ENCODE measurements at places on chromosomes 1 and 21.

- no peak for DNase-seq
Observed at GRCh38 chr1:13749543-13750341, 49.8 kb downstream of the PRDM2 start.

DNA sequence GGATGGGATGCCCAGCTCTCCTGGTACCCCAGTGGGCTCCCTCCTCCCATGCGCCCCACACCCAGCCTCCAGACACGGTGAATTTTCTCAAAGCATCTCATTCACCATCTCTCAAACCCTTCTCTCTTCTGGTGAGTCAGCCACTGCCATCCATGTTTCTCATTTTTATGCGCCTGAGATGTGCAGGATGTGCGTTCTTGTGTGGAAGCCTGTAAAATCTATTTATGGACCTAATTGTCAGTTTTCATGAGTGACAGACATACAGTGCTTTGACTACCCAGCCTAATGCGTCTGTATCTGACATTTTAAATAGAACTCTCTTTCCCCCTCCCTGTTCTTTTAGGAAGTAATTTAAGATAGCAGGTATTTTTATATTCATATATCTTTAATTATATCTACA lies 158.8 kb downstream of the DAB1 start:
- no peak for DNase-seq

GRCh38 chr1:52938183-52938451 lies 11.0 kb downstream of the SCP2 start:
- no peak for DNase-seq

DNA sequence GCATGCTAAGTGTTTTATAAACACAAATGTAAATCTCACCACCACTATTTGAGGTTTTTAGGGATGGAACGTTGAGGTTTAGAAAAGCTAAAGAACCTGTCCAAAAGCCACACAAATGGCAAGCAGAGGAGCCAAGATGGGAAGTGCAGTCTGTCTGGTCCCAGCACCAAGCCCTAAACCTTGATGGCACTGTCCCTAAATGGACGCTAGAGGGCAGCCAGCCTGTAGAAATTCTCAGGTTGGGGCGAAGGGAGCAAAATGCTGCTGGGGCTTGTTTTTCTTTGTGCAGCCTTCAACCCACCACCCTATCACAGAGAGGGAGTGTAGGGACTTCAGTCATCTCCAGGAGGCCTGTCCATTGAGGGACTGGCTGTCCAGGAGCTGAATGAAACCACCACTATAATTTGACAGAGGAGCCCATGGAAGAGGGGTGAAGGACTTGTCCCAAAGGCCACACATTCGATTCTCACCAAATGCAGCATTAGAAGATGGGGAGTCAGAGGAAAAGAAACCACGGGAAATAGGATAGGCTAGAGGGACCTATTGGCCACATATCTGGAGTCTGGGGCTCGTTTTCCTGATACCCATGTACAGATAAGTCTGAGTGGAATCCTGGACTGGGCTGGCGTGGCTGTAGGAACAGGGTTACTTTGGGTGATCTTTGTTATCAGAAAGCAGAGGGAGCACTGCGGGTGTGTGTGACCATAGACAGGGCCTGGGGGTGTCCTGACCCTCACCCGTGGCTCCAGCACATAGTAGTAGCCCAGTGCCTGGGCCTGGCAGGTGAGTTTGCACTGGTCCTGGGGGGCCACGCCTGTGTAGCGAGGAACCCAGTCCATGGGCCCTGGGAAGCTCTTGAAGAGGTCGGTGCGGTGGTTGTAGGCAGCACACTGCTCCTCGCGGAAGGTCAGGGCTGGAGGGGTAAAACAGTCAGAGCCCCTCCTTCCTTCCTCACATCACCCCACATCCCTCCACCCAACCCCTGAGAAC lies 6.1 kb downstream of the ADAMTS4 start:
- DNase-seq: no peak

GRCh38 chr1:230760360-230760827 lies 13.2 kb downstream of the CAPN9 start:
- DNase-seq: no peak

DNA sequence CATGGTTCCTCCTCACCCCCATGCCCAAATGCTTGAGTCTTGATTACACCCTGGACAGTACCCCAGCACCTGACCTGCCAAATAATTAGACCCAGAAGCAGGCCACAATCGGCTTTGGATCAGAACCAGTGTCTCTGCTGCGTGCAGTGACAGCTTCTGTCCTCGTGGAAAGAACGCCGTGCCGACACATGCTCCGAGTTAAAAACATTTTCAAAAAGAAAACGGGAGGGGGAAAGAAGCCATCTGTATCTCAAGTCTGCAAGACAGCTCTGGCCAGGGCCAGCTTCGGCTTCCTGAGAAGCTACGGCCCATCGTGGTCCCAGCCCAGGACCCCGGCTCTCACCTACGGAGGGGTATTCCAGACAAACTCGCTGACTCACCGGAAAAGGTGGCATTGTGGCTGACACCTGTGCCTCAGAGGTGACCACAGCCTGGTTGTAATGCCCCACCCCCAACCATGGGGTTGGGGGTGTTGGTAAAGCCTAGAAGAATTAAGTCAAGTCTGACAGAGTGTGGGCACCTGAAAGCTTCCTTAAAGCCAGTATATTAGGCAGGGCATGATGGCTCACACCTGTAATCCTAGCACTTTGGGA lies 25.8 kb downstream of the SSBP3 start:
- no peak for DNase-seq

- DNase-seq: no peak
Observed at GRCh38 chr1:231913493-231913892, 286.9 kb downstream of the DISC1 start.

DNA sequence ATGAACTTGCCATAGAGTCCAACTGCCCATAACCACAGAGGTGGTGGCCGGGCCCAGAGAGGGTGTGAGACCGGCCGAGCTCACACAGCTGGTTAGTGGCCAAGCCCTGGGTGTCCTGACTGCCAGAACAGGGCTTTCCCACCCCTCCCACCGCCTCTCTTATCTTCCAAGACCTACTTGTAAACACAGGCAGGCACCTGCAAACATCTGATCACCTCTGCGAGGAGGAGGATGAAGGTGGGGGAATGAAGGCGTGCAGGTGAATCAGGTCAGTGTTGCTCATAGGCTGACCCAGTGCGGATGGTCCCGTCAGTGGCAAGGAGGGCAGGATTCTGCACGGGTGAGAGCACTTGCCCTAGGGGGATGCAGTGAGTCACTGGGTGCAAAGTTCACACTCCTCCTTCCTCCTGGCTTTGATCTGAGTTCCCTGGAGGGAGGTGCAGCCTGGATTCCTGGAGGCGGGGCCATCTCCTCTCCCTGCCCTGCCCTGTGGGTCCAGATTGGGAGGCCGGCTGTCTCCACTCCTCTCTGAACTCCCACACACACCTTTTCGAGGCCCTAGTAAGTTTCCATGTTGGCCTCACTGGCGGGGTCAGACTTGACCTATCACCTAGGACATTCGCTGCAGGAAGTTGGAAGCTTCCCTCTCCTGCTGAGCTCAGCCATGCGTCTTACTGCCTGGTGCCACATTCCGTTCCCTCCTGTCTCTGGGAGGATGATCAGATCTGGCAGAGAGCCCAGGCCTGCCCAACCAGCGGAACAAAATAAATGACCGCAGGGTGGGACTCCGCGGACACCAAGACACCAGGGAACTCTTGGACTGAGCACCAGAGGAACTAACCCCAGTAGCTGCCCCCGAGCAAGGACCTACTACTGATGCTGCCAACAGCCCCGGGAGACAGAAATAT lies 7.3 kb downstream of the UQCRHL start:
- DNase-seq: no peak

GRCh38 chr1:171061425-171062143 lies 29.1 kb upstream of the FMO3 start:
- DNase-seq: no peak

DNA sequence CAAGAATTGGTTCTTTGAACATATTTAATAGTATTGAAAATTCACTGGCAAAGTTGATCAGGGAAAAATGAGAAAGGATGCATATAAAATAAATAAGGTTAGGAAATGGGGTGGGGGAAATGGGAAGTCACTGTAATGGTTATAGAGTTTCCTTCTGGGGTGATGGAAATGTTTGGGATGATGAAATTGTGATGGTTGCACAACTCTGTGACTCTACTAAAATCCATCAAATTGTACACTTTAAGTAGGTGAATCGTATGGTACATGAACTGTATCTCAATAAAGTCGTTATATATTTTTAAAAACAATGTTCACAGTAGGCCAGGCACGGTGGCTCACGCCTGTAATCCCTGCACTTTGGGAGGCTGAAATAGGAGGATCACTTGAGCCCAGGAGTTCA lies 56.4 kb upstream of the ZYG11A start:
- DNase-seq: no peak

DNA sequence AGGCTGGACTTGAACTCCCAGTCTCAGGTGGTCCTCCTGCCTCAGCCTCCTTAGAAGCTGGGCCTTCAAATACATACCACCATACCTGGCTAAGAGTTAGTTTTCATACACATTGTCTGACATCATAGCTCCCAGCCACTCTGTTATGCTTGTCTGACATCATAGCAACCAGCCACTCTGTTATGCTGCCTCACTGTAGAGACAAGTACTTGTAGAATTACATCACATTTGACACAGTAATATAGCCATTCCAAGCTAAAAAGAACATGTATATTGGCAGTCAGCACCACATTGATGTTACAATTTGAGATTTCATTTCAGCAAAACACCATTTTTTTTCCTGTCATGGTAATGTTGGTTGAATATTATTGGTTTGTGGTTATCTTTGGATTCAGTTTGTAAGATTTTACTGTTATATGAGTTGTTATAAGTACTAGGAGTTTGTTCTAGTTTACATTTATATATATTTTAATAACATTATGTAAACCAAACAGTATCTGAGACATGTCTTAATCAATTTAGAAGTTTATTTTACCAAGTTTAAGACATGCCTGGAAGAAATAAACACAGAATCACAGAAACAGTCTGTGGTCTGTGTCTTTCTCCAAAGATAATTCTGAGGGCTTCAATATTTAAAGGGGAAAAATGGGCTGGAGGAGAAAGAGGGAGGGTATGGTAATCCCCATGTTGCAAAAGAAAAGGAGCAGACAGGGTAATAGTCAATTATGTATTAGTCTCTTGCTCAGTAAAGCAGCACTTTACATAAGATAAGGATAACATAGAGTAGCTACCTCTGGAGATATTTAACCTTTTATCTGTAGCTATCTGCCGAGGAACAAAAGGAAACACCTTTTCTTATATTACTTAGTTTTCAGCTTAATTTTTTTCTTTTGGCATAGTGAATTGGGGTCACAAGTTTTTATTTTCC lies 43.0 kb downstream of the XPR1 start:
- no peak for DNase-seq

DNA sequence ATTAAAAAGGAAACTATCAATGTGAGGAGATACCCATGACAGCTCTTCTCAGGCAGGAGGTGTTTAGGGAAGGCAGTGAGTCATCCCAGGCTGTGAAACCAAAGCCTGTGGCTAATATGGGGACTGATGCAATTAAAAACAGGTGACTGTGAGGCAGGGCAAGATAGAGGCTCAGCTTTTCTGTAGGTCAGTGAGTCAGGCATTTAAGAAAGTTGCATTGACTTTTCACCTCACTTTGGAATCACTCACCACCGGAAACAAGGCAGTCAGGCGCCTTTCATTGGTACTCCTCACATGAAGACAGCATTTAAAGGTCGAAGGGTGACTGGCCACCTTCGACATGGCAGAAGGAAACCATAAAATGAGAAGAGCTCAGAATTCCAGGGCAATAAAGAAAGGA lies 54.5 kb downstream of the PAPPA2 start:
- DNase-seq: no peak

DNA sequence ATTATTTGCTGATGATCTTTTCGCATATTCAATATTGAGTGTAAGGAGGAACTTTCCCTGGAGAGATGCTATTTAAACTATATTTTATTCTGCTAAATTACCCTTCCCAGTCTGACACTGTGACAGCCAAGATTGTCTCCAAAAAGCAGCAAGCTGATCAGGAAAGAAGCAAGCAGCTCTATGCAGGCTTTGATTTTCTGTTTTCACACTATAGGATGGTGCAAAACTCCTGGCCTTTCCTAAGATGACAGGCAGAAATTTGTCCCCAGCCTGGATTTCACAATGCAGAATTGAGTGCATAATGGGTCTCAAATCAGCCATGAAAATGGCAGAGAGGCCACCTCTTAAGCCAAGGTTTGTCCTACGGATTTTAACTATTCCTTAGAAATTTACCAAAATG lies 1.1 kb downstream of the SGIP1 start:
- no peak for DNase-seq

GRCh38 chr1:90621986-90622385 lies 95.1 kb downstream of the BARHL2 start:
- no peak for DNase-seq

- DNase-seq: no peak
Observed at GRCh38 chr1:235874261-235874660, 7.6 kb upstream of the LYST start.

- no peak for DNase-seq
Observed at GRCh38 chr1:230264342-230264741, 161.8 kb downstream of the PGBD5 start.

- no peak for DNase-seq
Observed at GRCh38 chr21:32844653-32845436, 73.3 kb upstream of the PAXBP1 start.

- DNase-seq: peak; percentile 47
Observed at GRCh38 chr21:33975548-33976081, 60.0 kb upstream of the ATP5PO start.

- no peak for DNase-seq
Observed at GRCh38 chr1:39406533-39407450, 84.6 kb upstream of the BMP8A start.

- no peak for DNase-seq
Observed at GRCh38 chr1:112509005-112509659, 367 bp downstream of the WNT2B start.

DNA sequence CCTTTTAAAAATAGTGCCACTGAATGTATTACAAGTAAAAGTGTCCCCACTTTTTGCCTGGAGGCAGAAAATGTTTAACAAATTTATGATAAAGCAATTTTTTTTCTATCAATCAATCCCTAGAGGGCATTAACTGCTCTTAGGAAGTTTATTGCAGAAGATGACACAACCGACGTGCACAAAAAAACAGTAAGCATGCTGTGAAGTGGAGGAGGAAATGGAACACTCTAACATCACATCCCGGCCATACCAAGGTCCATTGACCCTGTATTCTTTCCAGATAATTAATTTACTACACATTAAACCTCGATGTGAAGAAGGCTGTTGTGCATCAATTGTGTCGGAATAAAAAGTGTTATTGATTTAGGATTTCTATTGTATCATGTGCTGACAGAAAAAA lies 264.9 kb upstream of the NR5A2 start:
- no peak for DNase-seq

Measured in stimulated activated CD4-positive, alpha-beta T cell treated with anti-CD3 and anti-CD28 coated beads, TNF-alpha, amount 100 ng/mL, for 24 hours (primary cell).